ENCODE measurements at places on chromosomes 16 and 17.

DNA sequence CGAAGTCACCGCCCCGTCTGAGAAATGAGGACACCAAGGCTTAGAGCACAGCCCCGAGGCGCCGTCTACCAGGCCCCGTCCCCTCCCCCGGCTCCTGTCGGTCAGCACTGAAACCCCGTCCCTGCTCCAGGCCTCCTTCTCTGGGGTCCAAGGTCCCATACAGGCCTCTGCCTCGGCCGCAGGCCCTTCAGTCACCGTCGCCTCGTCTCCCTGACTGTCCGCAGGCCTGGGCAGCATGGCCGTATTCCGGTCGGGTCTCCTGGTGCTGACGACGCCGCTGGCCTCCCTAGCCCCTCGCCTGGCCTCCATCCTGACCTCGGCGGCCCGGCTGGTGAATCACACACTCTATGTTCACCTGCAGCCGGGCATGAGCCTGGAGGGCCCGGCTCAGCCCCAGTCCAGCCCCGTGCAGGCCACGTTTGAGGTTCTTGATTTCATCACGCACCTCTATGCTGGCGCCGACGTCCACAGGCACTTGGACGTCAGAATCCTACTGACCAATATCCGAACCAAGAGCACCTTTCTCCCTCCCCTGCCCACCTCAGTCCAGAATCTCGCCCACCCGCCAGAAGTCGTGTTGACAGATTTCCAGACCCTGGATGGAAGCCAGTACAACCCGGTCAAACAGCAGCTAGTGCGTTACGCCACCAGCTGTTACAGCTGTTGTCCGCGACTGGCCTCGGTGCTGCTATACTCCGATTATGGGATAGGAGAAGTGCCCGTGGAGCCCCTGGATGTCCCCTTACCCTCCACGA lies 617 bp downstream of the COASY start:
- DNase-seq = no peak

GRCh38 chr17:61981323-61981722 lies 53.5 kb upstream of the INTS2 start:
- no peak for DNase-seq

- DNase-seq = no peak
These were observed 41.0 kb downstream of the USP22 start for GRCh38 chr17:21001813-21002221.

DNA sequence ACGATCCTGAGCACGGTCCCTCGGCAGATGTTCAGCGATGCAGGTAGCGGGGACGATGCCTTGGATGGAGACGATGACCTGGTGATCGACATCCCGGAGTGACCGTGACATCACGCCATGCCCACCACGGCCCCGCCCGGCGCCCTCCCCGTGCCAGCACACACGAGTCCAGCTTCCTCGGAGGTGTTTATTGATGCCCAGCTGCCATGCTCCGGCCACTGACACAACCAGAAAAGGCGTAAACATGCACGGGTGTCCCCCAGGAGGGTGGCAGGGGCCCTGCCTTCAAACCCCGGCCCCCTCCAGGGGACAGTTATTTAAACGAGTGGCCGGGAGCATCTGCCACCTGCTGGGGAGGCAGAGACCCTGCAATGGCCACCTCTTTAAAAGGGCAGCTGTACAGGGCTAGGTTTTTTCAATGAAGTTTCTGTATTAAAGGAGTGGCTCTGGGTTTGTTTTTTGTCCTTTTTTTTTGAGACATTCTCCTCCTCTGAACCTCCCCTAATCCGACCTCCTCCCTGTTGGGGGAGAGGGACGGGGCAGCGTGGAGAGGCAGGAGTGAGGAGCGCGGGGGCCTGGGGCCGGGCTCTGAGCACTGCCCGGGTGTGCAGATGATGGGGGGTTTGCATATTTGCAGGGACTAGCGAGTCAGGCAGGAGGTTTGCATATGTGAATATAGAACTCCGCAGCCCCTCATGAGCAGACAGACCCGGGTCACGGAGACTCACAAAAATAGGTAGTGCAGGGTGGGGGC lies 5.3 kb downstream of the DOC2A start:
- DNase-seq = peak; percentile 41

GRCh38 chr16:67054901-67055300 lies 26.0 kb downstream of the CBFB start:
- DNase-seq = no peak

DNA sequence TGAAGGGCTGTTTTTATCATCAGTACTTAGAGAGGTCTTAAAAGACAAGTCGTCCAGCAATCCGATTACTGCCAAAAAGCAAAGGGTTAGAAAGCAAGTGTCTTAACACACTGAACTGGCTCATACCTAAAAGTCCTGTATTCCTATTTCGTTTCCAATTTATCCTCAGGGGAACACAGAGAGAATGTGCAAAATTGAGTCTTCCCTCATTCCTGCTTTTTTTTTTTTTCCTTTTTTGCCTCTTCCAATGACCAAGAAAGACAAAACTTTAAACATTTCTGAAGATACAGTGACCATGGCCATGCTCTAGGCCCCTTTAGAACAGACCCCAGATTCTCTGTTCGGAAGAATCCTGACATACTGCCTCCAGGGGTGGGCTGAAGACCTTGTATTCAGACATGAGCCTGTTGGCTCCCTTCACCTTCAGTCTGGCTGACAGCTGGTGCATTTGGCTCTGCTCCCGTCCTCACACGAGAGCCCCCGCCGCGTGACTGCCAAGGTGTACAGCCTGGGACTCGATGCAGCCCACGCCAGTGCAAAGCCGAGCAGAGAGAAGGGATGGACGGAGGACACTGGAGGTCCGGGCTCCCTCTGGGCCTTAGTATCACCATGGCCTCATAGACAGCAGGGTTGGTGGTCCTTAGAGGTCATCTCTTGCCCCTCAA lies 47.0 kb downstream of the COTL1 start:
- no peak for DNase-seq

DNA sequence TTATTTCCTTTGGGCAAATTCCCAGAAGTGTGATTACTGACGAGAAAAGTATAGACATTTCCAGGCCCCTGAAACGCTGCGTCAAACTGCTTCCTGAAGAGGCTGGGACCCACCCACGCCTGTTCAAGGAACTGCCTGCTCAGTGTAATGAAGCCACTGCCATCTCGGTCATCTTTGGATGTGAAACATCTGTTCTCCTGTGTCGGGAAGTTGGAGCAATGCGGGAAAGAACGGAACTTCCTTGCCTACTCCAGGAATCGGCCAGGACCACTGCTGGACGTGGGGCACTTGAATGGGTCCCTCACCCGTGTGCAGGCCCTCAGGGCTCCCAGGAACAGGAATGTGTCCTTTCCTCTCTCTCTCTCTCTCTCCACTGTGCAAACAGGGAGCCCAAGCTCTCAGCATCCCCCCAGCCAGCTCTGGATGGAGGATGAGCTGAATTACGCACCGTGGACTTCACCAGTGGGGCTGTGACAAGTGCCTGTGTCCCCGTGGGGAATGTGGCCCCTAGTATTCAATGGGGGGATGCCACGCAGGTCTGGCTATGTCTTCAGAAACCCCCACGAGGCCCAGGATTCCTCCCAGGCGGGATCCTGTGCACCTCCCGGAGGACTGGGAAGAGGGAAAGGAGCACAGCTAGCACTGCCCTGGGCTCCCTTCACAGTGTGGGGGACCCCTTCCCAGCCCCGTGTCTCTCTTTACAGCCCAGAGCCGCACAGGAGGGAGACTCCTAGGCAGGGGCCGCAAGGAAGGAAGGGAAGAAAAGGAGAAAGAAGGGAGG lies 18.3 kb upstream of the LITAF start:
- no peak for DNase-seq

DNA sequence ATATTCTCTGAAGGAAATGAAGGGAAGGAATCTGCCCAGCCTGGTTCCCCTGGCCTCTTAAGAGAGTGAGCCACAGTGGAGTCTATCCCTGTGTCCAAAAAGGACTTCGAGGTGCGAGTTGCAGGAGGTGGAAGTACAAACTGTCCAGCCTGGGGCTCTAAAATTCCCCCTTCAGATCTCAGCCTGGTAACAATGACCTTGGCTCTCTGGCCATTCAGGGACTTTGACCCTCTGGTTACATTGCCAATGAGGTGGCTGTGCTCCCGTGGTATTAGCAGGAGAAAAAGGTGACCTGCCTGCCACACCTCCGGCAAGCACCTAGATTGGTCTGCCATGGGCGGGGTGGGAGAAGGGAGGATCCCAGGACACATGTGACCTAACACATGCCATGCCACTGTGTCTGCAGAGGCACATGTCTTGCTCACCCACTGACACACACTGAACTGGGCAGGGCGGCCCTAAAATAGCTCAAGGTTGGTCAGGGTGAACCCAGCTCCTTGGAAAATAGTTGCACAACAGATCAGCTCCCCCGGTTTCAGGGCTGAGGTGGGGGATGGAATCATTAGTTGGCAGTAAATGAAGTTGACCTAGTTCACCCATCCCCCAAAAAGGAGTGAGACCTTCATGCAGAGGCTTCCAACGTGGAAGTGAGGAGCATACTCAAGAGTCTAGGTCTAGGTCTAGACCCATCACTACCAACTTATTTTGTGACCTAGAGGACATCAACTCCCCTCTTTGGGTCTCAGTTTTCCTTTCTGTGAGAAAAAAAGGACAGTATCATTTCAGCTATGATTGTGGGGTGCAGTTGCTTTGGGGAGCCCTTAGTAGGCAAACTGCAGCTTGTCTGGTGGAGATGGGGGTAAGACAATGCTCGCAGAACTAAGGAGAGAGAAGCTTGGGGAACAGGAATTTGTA lies 2.2 kb downstream of the NR1D1 start:
- DNase-seq = no peak

- DNase-seq = no peak
These were observed 5.4 kb upstream of the CHRNE start for GRCh38 chr17:4908301-4908700.
